ENCODE measurements at places on chromosomes 5 and 9. TPM values are rescaled to one million over a fixed set of nuclear protein-coding genes. Genes with fewer than 3 reads are reported as not detected.

The C9 gene
- not detected for total RNA-seq

The PCDHA5 gene
- not detected for total RNA-seq

DNA sequence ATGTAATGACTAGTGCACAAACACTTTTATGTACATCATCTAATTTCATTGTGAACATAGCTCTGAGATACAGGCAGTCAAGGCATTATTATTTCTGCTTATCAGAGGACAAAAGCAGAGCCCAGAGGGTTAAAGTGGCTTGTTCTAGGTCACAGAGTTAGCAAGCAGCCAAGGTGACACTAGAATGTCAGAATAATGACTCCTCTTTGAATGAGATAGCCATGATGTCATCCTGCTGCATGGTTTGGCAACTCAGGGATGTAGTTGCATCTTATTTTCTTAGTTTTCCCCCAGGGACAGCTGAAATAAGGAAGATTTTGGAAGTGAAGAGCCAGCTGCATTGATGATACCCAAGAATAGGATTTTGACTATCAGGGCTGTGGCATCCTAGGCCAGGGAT, 54.4 kb downstream of the KCNV2 start:
- no peak for DNase-seq

The ACOT12 gene
- not detected for total RNA-seq

The ANKRD20A1 gene
- not detected for total RNA-seq

The CD74 gene
- total RNA-seq: 30.1 TPM

DNA sequence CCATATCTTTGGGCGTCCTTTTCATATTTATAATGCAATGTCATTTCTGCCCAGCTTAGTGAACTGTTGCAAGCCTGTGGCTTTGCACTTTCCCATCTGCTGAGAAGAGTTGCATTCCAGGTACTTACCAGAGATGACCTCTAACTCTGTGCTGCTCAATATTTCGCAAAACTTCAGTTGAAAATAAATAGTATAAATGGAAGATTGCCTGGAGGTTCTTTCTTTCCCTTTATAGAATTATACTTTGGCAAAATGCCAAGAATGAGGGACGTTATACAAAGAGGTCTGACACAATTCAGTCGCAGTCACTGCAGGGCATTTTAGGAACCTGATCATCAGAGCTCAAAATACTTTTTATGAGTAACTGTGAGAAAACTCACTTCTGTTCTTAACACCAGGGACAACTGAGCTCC, 18.9 kb upstream of the VLDLR start:
- no peak for DNase-seq

DNA sequence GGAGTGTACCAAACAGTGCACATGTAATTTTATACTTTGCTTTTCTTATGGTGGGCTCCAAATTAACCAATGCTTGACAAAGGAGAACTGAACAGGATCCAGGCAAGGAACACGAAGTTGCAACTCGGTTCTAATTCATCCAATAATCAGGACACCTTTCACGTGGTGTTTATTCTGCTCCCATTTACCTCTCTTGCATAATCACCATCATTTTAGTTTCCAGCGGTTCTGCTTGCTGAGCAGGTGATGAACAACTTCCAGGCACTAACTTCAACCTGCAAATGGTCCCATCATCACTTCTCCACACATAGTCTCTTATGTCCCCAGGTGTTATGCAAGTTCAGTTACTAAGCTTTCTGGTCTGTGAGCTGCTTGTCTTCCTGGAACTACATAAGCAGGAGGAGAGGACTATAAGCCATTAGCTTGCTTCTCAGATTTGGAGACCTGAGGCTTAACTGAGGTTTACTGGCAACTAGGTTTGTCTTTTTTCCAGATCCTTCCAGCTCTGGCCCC, 326.8 kb upstream of the SLC30A5 start:
- DNase-seq: no peak

- peak; percentile 26 for DNase-seq
These were observed 51.5 kb upstream of the MAP3K1 start for GRCh38 chr5:56763711-56764466.

DNA sequence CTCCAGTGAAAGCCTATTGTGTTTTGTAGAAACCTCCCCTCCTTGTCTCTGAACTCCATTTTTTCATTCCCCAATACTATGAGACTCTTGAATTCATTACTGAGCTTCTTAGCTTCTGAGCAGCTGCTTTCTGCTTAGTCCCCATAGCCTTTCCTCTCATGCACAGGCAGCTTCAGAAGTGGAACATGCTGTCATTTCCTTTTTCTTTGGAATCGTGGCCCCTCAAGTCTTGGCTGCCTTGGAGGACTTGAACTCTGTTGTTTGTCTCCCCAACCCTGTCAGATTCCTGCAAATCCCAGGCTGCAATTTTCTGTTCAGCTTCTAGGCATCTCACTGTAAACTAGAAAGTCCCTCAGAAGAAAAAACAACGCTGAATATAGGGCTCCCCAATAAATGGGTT, 268.5 kb downstream of the ARRDC3 start:
- DNase-seq: no peak

The PCDHB11 gene
- total RNA-seq: not detected

The FREM1 gene
- total RNA-seq: 33.6 TPM

DNA sequence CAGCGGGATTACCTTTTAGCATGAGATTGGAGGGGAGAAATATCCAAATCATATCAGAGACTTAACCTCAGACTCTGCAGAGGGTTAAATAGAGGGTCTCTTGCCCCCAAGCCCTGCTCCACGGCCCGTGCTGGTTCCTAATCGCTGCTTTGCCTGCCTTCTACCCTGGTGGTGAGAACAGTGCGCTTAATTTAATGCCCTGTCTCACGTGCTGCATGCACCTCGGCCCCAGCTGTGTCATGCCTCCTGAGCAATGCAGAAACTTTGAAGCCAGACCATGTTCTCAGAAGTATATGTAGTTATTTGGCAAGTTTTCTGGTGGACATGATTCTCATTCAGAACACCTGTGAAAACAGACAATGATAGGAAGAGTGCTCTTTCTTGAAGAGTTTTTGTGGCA, 1.4 kb downstream of the OTULIN start:
- DNase-seq: peak; percentile 41

DNA sequence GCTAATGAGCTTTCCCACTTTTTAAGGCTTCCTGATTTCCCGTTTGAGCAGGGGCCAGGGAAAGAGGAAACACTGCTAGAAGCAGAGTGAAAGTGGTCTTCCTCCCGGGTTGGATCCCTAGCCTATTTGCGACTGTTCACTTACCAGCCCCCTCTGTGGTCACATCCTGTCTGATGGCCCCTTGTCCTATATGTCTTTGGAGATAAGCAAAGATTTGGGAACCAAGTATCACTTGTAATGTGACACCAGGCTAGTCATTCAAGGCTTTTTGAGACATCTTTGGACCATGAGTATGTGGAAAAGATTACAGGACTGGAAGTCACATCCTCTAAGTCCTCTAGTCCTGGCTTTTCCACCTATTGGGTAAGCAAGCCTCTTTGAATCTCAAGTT, 6.1 kb downstream of the DNAJB5 start:
- no peak for DNase-seq
